CD4-positive, alpha-beta T cell treated with Interleukin-15 for 4 hours (primary cell): ENCODE measurements at places on chromosomes 3 and 15.

GRCh38 chr15:62569460-62570404, 404.6 kb upstream of the C2CD4B start:
- no peak for DNase-seq

DNA sequence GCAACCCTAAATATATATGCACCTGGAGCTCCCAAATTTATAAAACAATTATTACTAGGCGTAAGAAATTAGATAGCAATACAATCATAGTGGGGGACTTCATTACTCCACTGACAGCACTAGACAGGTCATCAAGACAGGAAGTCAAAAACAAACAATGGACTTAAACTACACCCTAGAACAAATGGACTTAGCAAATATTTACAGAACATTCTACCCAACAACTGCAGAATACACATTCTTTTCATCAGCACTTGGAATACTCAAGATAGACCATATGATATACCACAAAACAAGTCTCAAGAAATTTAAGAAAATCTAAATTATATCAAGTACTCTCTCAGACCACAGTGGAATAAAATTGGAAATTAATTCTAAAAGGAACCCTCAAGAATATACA, 201.5 kb downstream of the OSBPL10 start:
- no peak for DNase-seq

- no peak for DNase-seq
Observed at GRCh38 chr3:74751775-74752174, 137.3 kb upstream of the CNTN3 start.

GRCh38 chr3:145359040-145359439, 801.9 kb downstream of the PLOD2 start:
- no peak for DNase-seq
